ENCODE measurements at places on chromosomes 5 and 9.

GRCh38 chr9:132516911-132517310, 65.5 kb upstream of the BARHL1 start:
- no peak for DNase-seq

DNA sequence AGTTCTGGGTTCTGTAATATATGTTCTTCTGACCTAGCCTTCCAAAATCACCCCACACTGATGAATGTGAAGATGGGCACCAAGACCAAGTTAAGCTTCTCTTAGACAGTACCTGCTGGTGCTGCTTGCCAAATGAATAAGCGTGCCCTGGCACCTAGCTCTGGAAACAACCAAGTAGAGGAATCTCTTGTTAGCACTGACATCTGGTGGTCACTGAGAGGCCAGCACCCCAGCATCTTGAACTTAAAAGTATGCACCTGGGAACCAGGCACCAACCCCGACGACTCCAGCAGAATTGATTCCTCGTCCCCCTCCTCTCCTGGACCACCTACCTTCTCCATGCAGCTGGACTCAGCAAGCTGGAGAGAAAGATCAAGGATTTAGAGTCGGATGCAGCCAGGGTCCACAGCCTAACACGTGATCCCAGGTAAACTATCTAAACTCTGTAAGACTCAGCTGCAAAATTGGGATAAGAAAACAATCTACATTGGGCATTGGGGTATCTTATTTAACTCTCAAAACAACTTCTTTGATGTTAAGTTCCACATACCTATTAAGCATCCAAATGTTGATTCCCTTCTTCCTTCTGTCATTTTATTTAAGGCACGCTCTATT, 89.8 kb downstream of the SLC1A3 start:
- peak; percentile 62 for DNase-seq

DNA sequence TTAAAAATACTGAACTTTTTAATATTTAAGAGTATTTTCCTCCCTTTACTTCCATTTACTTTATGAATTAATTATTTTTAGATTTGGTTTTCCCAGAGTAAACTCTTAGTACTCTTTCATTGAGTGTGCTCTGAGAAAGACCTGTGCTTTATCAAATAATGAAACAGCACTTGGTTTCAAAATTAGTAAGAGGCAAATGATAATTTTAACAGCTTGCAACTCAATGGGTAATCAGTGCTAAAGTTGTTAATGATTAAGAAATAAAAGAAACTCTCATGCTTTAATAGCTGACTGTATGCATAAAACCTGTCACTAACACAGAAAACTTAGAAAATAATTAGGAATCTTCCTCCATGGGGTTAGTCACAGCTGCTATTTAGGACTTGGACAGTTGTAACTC, 244.4 kb downstream of the RFX3 start:
- no peak for DNase-seq

DNA sequence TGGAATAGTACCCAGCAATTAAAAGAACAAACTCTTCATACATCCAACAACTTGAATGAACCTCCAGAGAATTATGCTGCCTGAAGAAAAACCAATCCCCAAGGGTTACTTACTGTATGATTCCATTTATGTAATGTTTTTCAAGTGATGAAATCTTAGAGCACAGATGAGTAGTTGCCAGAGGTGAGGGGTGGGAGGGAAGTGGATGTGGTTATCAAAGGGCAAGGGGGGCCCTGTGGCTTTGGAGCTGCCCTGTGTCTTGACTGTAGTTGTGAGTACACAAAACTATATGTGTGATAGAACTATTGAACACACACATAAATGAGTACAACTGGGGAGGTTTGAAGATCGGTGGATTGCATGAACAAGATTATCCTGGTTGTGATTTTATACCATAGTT, 115.8 kb upstream of the SLC25A48 start:
- DNase-seq, result no peak

DNA sequence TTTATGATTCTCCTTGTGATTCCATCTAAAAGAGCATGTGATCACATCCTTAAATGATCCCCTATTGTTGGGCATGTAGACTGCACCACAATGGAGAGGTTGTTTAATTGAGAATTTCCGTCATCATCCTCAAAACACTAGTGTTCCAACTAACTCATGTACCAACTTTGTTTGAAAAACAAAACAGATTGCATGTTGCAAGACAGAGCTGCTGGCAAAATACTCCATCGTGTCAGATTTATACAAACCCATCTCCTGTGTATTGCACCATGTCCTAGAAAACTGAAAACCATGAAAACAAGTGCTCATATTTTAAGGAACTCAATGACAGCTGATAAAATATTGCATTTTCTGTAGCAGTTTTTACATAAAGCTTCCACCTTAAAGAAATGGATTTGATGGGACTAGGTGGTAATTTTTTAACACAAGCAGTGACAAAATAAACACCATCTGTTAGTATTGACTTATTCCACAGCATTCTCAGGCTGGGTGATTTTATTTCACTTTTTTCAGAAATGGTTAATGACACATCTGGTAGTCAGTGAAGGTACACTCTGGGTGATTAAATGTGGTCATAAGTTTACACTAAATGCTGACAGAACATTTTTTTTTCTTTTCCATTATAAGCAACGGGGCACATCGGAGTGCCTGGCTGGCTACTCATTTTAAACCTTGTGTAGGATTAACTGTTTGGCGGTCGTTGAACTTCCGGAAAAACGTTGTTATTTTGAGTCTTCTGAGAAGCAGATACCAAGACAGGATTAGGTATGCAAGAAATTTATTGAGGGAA, 602.9 kb upstream of the WWC1 start:
- DNase-seq, result no peak

GRCh38 chr5:154811653-154812465, 38.5 kb downstream of the FAXDC2 start:
- DNase-seq, result peak; percentile 76

- DNase-seq, result no peak
Observed at GRCh38 chr9:116574027-116574679, 113.0 kb upstream of the TRIM32 start.

GRCh38 chr5:157993986-157994691, 135.2 kb upstream of the CLINT1 start:
- no peak for DNase-seq

GRCh38 chr9:107890921-107891465, 401.4 kb upstream of the KLF4 start:
- no peak for DNase-seq

DNA sequence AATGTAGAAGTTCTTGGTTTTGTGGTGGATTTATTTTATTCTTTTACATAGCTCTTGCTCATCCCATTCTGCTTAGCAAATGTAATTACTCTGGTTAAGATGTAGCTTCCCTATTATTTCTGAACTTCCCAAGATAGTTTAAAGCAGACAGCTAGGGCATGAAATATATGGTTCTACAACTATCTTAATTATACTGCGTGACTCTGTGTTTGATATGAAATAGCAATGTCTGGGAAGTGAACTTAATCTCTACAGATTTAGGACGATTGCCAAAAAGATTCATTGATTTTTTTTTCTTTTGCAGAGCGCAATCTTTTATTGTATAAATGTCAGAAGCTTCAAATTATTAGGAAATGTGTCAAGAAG, 529.3 kb upstream of the ZNF608 start:
- no peak for DNase-seq

GRCh38 chr9:32414856-32415255, 30.4 kb downstream of the ACO1 start:
- DNase-seq, result no peak

GRCh38 chr5:137901011-137901817, 12.0 kb downstream of the PKD2L2 start:
- peak; percentile 62 for DNase-seq
